K562 (cell line): ENCODE measurements at places on chromosomes 5 and 9.

GRCh38 chr5:125331987-125332598 is 585.7 kb upstream of the ZNF608 start:
- DNase-seq: no peak

DNA sequence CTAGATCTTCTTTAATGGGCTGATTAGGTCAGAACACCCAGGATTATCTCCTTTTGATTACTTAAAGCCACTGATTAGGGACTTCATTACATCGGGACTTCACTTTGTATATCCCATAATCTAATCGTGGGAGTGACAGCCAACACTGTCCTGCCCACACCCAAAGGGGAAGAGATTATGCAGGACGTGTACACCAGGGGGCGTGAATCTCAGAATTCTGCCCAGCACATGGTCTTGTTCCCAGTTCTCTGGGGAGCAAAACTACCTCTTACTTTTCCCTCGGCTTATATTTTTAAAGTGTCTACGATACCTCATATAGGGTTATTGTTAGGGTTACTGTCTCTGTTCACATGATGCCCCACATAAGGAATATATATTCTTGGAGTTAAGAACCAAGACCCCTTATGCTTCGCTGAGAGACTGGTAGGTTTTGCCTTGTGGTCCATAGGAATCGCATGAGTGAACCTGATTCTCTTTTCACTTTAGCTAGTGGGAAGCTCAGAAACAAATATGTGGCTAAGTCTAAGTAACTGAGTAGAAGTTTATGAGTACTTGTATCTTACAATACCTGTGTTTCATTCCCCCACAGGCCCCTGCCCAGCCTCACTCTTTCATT is 192.7 kb downstream of the GNA14 start:
- DNase-seq: peak; percentile 9

- DNase-seq: peak; percentile 33
These were observed at the start of gene ZNF474 for GRCh38 chr5:122129306-122129705. ZNF474 (plus strand) TSS chr5:122129546; CDS start chr5:122151991, 22,445 bp downstream.

DNA sequence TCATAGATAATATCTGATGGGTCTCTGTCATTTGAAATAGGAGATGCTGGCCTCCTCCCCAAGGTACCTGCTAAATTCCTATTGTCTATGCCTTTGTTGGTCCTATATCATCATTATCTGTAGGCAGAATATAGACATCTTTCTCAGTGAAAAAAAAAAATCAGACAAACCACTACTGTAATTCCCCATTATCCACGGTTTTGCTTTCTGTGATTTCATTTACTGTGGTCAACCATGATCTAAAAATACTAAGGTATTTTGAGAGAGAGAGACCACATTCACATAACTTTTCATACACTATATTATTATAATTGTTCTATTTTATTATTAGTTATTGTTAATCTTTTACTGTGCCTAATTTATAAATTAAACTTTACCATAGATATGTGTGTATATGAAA is 122.5 kb downstream of the INVS start:
- no peak for DNase-seq

GRCh38 chr9:92133949-92134604 is 18.9 kb upstream of the SPTLC1 start:
- DNase-seq: peak; percentile 87

- DNase-seq: no peak
These were observed 13.0 kb downstream of the ERAP1 start for GRCh38 chr5:96794757-96795156.

GRCh38 chr5:105639068-105639467 is 2031.7 kb downstream of the EFNA5 start:
- peak; percentile 7 for DNase-seq

GRCh38 chr5:150492621-150493020 is 15.3 kb upstream of the NDST1 start:
- no peak for DNase-seq
